ENCODE measurements at places on chromosomes 7 and 10.

DNA sequence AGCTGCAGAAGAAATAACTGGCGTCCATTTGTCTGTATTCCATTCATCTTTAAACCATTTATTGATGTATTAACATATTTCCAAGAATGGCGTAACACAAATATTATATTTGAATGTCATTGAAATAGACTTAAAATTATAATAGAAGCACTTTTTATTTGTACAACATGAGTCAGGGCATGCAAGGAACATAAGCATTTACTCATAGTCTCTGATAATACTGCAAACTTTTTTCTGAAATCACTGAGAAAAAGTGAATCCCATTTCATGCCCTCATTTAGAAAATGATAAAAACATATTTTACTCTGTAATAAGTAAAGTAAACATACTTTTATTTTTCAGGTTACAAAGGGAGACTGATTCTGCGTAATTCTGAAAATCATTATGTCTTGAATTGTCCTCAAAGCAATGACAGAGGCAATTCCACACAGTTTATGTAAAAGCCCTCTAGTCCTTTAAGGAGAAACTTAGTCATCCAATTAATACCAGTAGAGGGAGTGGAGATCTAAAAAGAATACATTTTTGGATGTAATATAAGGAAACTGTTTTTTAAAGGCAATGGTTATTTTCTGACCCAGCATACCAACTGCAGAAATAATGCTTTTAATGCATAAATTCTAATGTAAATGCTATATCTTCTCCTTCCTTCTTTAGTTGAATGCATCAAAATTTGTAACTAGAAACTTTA, 58.1 kb downstream of the AGMO start:
- DNase-seq, result no peak

- DNase-seq, result no peak
Measured at GRCh38 chr7:99129536-99129935, 14.4 kb downstream of the SMURF1 start.

GRCh38 chr10:45442251-45442650, 68.2 kb downstream of the ALOX5 start:
- no peak for DNase-seq

GRCh38 chr7:123865517-123866117, 20.6 kb downstream of the HYAL4 start:
- no peak for DNase-seq

DNA sequence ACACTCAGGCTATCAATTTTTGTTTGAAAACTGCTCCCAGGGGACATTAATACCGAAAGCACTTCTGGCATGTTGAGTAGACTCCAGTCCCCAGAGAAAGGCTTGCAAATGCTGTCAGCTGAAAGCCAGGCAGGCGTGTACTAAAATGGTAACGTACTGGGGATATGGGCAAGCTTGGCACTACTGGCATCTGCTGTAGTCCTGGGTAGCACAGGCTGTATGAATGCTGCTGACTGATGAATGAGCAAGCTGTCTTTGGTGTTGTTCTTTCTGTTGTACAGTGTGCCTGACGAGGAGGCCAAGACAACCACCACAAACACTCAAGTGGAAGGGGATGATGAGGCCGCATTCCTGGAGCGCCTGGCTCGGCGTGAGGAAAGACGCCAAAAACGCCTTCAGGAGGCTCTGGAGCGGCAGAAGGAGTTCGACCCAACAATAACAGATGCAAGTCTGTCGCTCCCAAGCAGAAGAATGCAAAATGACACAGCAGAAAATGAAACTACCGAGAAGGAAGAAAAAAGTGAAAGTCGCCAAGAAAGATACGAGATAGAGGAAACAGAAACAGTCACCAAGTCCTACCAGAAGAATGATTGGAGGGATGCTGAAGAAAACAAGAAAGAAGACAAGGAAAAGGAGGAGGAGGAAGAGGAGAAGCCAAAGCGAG, 53.5 kb upstream of the AGBL3 start:
- no peak for DNase-seq

GRCh38 chr7:155481764-155482163, 23.8 kb downstream of the EN2 start:
- DNase-seq, result no peak

DNA sequence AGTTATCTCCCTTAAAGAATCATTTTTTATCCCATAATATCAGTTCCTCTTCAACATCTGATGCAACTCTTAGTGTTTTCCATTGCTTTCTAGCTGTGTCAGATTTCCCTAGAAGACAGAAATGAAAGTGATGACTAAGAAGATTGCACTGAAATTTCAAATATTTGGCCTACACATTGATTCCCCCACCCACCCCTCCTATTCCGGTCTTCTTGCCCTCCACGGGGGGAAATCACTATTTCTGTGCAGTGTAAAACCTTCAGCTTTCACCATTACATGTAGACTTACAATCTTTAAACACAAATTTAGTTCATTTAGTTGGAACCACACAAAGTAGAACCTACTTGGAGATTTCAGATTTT, 63.7 kb upstream of the IL6 start:
- DNase-seq, result no peak

DNA sequence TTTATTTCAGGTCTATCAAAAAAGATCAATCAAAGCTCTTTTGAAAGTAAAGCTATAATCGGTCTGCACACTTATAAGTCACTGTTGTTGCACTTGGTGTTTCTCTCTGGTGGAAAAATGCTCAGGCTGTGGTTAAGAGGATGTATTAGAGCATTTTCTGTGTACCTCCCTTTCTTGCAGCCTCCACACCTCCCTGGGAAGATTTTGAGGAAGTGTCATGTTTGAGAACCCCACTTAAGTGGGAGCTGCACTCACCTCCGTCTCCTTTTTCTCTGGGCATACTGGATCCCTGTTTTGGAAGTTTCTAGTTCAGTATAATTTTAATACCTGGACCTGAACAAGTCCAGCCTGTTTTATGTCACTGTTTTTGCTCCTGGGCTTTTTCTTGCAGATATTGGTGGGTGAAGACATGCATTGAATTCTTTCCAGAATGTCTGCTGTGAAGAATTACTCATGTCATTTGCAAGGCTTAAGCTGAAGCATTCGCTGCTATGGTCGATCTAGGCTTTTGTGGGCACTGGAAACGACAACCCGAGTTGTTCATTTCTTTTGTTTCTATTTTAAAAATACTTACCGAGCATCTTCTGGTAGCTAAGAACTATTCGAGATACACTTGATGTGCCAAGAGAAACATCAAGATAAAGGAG, 36.6 kb downstream of the TCF7L2 start:
- no peak for DNase-seq

GRCh38 chr10:114801411-114801813, 20.2 kb upstream of the FHIP2A start:
- no peak for DNase-seq

GRCh38 chr7:139334399-139335150, 6.6 kb upstream of the FMC1 start:
- DNase-seq, result no peak

DNA sequence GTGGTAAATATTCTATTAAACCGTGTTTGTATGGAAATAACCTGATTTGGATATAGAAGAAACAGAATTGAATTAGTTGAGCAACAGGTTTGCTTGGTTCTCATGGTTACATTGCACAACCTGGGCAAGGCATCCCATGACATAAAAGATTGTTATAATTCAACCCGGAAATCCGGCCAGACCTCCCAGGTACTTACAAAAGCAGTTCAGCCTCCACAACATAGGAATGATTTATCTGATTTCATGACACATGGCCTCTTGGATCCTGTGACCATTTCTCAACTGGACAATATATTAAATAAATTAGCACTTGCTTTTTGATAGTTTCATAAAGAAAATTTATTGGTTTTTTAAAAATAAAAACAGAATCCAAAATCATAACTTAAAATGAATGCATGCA, 55.1 kb upstream of the PTPN12 start:
- no peak for DNase-seq

GRCh38 chr10:30080161-30080560, 20.8 kb upstream of the JCAD start:
- DNase-seq, result no peak

GRCh38 chr10:7335977-7336376, 74.9 kb downstream of the SFMBT2 start:
- DNase-seq, result no peak

GRCh38 chr7:44615149-44615611, 8.8 kb downstream of the OGDH start:
- no peak for DNase-seq

GRCh38 chr10:61063034-61063433, 119.0 kb upstream of the RHOBTB1 start:
- no peak for DNase-seq

DNA sequence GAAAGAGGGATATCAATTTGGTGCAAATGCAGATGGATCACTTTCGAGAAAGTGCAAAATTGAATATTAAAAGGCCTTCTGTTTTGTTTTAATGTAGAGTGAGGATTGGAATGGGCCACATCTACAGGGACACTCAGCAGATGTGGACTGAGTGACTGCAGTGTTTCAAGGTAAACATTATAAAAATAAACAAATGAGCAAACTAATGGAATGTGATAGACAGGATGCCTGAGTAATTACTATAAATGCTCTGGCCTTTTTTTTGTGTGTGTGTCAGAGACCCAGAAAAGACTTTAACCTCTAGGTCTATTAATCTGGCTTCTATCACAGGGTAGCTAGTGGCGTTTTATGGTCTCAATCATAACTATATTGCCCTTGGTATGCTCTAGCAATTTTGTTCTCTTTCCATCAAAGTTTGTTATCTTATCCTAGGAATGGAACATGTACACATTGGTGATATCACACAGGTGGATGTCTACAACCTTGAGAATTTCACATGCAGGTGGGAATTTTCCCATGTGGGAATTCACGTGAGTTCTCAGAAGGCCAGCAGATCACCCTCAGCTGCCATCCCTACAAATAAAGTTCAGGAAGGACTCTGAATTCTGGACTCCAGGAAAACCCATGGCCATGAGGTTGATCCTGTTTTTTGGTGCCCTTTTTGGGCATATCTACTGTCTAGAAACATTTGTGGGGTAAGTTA, at the start of gene CPA2:
Gene CPA2 (plus strand): TSS at position 606 of the 703 bp plus-strand sequence. CDS start 19 bp downstream, at position 625.
- DNase-seq, result no peak

DNA sequence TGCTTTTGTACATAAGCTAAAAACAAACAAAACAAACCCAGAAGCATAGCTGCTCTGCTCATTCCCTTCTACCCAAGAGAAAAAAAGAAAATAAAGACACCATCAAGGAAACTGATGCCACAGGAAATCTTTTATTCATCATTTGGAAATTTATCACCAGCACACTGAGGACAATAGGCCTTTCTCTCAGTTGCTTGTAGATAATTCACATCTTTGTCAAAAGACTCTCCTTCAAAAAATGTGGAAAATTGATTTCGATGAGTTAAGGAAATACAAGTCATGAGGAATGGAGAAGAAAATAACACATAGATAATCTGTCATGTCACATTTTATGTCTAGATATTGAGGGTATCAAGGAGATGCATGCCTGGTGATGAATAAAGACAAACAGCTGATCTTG, 53.5 kb downstream of the ZNF37A start:
- DNase-seq, result no peak

DNA sequence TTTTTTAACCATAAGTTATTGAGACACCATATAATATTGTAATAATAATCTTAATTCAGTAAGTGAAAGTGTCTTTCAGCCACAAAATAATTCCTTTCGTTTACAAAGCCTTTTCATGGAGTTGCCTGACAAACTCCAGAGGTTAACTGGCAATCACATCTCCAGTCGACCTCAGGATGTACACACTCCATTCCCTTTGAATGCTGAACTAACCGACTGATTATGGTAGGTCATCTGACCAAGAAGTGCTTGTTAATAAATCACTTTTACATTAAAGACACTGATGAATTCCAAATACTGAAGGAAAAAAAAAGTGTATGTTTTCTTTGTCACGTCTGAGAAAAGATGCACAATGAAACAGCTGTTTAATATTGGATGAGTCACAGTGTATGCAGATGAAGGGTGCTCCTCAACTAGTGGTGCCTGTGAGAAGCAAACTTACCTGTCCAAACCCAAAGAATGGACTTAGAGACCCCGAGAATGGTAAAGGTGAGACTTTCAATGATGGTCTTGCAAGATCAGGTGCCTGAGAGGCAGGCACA, 348.1 kb upstream of the VWC2 start:
- DNase-seq, result no peak

GRCh38 chr7:153447011-153447410, 605.2 kb upstream of the DPP6 start:
- no peak for DNase-seq
